ENCODE measurements at places on chromosomes 16 and 17.
A peak's percentile ranks its signal among the peaks of the same experiment; 100 is the strongest.

GRCh38 chr16:50802961-50803360 lies 61.1 kb downstream of the CYLD start:
- DNase-seq: no peak

- DNase-seq: no peak
Observed at GRCh38 chr17:63945784-63946439, 13.8 kb upstream of the CD79B start.

DNA sequence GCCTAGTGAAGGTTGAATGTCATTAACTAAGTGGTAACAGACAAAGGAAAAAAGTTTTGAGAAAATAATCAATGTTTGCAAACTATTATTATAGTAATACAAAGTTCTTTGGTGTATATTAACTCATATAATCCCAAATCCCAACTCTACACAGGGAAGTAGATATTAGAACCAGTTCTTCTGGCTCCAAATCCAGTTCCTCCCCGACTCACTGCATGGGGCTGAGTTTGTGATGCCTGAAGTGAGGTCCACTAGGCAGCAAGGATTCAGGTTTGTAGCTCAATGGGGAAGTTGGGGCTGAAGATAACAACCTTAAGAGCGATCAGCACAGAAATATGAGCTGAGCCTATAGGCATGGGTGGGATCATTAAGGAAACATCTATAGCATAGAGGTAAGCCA lies 5.6 kb upstream of the SYNRG start:
- no peak for DNase-seq

DNA sequence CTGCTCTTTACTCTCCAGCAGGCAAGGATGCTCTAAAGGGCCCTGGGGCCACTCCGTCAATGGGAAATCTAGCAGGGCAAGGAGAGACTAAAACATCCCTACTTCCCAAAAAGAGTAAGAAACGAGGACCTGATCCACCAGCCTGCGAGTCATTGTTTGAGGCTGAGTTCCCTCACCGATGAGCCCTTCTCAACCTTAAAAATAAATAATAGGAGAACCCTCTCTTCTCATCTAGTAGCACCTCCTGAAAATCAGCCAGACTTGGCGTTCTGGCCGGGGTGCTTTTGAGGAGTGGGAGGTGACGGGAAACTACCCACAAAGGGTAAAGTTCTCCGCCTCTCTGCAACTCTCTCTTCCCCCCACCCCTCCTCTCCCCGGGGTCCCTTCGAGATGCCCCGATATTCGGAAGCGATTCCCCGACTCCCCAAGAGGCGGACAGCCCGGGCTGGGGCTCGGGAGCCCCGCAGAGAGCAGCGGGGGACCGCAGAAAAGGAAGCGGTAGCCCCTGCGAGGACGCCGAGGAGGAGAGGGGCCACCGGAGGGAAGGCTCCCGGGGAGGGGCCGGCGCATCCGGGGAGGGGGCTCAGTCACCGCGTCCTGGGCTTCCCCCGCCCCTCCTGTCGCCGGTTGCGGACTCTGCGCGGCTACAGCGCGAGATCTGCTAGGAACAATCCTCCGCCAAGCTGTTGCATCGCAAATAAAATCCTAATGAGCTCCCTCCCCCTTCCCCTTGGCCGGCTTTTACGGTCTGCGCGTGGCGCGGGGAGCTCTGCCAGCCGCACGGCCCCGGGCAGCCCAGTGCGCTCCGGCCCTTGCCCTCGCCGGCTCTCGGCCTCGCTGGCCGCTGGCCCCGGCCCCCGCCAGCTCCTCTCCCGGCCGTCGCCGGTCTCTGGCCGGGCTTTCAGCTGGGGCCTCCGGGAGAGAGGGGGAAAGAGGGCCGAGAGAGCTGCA lies 1.3 kb downstream of the HOXB9 start:
- DNase-seq: peak; percentile 37

- no peak for DNase-seq
Observed at GRCh38 chr17:33038740-33039139, 47.1 kb downstream of the SPACA3 start.

DNA sequence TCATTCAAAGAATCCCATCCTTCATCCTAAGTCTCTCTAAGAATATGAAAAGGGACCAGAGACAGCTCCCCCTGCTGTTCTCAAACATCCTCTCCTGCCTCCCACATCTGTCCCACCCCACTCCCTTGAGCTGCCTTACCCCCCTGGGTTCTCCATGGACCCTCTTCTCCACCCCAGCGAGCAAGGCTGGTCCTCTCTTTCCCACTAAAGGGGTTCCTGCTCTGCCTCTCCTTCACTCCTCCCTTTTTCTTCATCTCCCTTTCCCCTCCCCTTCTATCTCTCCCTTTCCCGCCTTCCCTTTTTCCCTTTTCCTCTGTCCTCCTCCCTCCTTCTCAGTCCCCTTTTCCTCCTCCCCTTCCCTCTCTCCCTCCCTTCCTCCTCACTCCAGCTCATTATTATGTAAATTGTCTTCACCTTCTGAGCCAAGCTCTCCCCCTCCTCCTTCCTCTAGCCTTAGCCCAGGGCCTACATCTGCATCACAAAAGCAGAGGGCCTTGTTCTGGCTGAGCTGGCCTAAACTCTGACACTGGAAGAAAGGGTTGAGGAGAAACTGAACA lies 90.0 kb downstream of the GNAO1 start:
- DNase-seq: peak; percentile 24

- DNase-seq: no peak
Observed at GRCh38 chr17:81039854-81040758, 5.2 kb downstream of the BAIAP2 start.

DNA sequence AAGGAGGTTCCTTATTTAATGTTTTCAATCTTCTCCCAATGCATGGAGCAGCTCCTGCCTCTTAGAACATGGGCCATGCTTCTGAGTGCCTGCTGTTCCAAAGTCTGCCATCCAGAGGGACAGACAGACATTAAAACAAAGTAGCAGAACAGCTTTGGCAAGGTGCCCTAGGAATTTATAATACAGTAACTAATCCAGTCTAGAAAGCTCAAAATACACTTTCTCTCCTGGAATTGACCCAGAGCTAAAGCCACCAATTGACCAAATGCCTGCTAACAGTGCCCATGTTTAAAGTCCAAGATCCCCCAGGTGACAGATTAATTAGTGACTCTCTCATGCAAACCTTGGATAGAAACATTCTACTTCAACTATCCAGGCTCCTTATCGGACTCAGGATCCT lies 11.1 kb upstream of the CHRNE start:
- no peak for DNase-seq

GRCh38 chr17:69363488-69364210 lies 36.7 kb upstream of the ABCA5 start:
- DNase-seq: no peak

- no peak for DNase-seq
Observed at GRCh38 chr17:33745047-33745760, 452.1 kb upstream of the ASIC2 start.

- DNase-seq: no peak
Observed at GRCh38 chr17:57726213-57726790, 18.8 kb downstream of the CCDC182 start.

- no peak for DNase-seq
Observed at GRCh38 chr16:65111306-65111705, 10.6 kb downstream of the CDH11 start.

GRCh38 chr17:80466188-80466705 lies 10.2 kb downstream of the NPTX1 start:
- DNase-seq: no peak

- no peak for DNase-seq
Observed at GRCh38 chr17:36808180-36808661, 129.1 kb upstream of the LHX1 start.

- peak; percentile 49 for DNase-seq
Observed at GRCh38 chr17:80861892-80862291, 129.7 kb upstream of the CHMP6 start.

- DNase-seq: no peak
Observed at GRCh38 chr17:31678431-31678830, 180.6 kb downstream of the COPRS start.

DNA sequence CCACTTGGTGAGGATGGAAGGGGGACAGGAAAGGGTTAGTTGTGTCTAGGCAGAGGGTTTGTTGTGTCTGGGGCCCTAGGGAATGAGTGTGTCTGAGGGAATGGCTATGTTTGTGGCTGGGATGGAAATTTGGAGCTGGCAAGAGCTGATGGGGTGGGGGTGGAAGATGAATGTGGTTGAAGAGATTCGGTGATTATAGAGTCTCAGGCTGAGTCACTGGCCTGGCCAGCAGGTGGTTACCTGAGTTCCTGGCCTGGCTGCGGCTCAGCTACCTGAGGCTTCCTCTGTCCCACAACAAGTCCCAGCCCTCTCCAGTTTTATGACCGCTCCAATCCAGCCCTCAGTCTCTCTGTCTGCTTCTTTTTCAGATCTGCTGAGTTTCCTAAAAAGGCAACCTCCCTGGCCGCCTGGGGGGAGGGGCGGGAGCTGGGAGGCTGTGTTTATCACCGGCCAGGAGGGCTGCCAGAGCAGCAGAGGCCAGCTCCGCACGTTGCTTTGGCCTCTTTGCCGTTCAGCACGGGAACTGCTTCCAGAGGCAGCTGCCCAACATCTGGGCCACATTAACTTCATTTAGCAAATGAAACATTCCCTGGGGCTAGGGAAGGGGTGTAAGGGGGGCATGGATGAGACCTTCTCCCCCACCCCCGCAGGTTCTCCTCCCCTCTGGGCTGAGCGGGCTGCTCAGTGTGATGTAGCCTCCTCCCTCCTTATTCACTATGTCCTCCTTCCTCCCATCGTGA lies 21.8 kb downstream of the ITGB3 start:
- DNase-seq: no peak

DNA sequence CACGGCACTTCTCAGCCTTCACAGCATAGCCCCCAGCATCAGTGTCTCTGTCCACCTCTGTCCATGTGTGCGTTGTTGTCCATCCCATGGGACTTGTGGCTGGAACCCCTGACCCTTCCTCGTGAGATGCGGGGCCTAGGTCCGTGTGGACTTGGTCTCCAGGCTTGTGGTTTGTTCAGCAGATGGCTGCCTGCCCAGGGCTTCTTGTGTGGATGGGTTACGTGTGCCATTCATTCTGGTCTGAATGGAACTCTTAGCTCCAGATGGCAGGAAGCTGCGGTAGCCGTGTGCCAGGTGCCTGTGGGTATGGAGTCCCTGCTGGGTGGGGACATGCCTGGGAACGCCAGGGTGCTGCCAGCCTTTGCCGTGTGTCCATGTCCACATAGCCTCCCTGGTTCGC lies 31.7 kb upstream of the NUDT16L1 start:
- no peak for DNase-seq

DNA sequence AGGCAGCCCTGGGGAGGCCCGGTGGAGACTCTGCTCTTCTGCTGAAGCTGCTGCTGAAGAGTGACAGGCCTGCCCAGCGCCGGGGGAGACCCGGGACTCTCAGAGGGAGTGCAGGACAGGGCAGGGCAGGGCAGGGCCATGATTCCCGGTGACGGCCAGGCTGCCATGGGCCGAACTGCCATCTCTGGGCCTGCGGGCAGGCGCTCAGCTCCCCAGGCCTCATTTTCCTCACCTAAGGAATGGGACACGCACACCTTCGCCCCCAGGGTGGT lies 22.6 kb upstream of the SSTR5 start:
- DNase-seq: no peak

DNA sequence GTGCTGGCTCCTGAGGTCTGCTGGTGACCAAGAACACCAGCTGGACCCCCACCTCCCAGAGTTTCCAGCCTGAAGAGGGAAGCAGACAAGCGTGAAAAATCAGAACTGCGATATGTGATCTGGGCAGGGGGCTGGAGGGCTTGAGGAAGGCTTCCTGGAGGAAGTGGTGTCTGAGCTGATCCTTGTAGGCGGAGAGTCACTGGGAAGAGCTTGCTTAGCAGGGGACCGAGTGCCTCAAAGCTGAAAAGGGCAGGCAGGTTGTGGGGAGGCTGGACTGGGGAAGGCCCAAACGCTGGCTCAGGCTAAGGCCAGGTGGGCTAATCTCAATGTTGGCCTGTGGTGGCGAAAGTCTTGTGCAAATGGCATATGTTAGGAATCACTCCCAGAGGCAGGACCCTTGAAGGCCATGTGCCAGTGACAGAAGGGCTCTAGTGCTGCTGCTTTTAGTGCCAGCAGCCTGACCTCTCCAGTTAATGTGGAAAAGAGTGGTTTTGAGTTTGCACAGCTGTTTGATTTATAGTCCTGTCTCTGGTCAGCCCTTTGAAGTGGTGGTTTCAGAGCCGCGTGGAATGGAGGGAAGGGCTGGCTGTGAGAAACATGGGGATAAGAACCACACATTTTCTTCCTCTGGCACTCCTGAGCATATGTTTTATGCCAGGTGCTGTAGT lies 85.3 kb upstream of the LGALS9 start:
- DNase-seq: no peak

- peak; percentile 41 for DNase-seq
Observed at GRCh38 chr17:17146786-17147406, 59.2 kb downstream of the PLD6 start.

- no peak for DNase-seq
Observed at GRCh38 chr16:4938683-4939030, 1.7 kb upstream of the PPL start.

DNA sequence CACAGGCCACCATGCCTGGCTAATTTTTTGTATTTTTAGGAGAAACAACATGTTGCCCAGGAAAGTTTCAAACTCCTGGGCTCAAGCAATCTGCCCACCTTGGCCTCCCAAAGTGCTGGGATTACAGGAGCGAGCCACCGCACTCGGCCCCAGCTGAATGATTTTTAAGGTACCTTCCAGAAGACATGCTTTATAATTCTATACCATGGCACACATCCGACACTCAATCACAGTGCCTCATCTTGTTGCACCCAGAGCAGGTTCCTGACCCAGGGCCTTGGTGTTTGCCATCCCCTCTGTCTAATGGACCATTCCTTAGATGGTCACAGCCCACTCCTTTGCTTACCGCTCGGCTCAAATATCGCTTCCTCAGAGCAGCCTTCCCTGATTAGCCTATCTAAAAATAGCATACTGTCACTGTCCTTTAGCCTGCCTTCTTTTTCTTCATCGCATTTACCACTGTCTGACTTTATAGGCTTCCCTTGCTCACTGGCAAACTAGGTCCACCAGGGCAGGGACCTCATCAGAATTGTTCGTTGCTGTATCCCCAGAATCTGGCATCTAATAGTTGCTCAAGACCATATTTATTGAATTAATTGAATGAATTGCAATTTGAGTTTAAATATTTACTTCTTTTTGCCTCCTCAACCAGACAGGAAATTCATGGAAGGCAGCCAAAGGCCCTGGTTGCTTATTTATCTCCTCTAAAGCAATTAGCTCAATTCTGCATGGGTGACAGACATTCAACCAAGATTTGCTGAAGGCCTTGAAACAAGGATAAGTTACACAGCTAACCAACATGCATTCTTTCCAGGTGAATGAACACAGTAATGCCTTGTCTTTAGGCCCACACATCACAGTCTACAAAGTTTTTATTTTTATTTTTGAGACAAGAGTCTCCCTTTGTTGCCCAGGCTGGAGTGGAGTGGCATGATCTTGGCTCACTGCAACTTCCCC lies 6.3 kb upstream of the TENT4B start:
- no peak for DNase-seq

DNA sequence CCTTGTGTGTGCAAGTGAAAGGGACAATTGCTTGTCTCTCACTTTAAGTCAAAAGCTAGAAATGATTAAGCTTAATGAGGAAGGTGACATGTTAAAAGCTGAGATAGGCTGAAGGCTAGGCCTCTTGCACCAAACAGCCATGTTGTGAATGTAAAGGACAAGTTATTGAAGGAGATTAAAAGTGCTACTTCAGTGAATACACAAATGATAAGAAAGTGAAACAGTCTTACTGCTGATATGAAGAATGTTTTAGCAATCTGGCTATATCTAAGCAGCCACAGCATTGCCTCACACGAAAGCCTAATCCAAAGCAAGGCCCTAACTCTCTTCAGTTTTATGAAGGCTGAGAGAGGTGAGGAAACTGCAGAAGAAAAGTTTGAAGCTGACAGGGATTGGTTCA lies 71.0 kb downstream of the CDRT15 start:
- no peak for DNase-seq

- no peak for DNase-seq
Observed at GRCh38 chr17:48770954-48771353, 42.4 kb upstream of the HOXB13 start.
